Neural crest cell (in vitro differentiated cells): ENCODE measurements at places on chromosomes 4 and X. TPM values are rescaled to one million over a fixed set of nuclear protein-coding genes. Genes with fewer than 3 reads are reported as not detected.

- no peak for DNase-seq
These were observed 131.3 kb downstream of the SLC7A11 start for GRCh38 chr4:138110815-138111214.

GRCh38 chr4:64384237-64385203 is 24.7 kb downstream of the TECRL start:
- DNase-seq, result no peak

GRCh38 chr4:13543839-13544605 is at the start of gene NKX3-2:
Gene NKX3-2 (minus strand): TSS chr4:13544508. CDS start chr4:13544414, 94 bp downstream.
- no peak for DNase-seq

DNA sequence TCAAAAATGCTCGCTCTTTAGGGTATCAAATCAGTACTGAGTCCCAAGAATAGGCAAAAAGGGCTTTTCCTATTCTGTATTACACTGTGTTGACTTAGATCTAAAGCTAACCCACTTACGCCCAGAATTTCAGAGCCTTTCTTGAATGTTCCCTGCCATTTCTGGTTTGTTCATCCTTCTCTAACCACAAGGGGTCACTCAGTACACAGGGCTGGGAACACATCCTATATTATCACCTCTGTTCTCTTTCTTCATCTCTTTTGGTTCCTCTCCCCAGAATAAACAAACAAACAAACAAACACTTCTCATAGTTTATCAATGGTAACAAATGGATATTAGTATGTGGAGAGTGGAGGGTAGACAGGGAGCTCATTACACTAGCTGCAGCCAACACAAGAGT is 25.5 kb upstream of the MORC4 start:
- DNase-seq, result no peak

- DNase-seq, result no peak
These were observed 146.6 kb upstream of the TBL1X start for GRCh38 chrX:9318213-9318612.

- DNase-seq, result no peak
These were observed 600.9 kb upstream of the DIPK2B start for GRCh38 chrX:45801554-45801953.

GRCh38 chr4:168853770-168854169 is 156.3 kb downstream of the CBR4 start:
- no peak for DNase-seq

DNA sequence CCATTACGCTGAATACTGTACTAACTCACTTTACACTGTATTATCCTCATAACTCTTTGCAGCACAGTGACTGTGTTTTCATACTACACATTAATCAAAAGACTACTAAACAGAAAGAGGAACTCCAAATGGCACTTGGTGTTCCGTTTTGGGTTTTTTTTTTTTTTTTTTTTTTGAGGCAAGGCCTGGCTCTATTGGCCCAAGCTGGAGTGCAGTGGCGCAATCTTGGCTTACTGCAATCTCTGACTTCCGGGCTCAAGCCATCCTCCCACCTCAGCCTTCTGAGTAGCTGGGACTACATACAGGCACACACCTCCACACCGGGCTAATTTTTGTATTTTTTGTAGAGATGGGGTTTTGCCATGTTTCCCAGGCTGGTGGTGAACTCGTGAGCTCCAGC is 10.7 kb downstream of the KLHL8 start:
- no peak for DNase-seq

- DNase-seq, result no peak
These were observed 3.5 kb upstream of the DCTD start for GRCh38 chr4:182920676-182921075.

- DNase-seq, result peak; percentile 44
These were observed 4.8 kb downstream of the FLNA start for GRCh38 chrX:154369449-154370299.

DNA sequence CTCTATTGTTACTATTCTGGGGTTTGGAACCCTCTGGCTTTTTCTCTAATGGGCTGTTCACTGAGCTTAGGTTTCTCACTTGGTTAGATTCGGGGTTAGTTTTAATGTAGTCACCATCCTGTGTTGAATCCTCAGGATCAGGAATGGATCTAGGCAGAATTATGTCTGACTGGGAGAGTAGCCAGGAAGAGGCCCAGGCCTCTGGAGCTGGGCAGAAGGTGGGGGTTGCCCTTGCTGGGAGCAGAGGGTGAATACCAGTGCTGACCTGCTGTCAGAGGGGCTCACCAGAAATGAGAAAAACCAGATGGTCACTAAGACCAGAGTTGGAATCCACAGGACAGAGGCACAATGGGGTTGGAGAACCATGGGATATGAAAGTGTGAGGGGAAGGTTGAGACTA is 126.6 kb upstream of the SLC4A4 start:
- DNase-seq, result no peak

DNA sequence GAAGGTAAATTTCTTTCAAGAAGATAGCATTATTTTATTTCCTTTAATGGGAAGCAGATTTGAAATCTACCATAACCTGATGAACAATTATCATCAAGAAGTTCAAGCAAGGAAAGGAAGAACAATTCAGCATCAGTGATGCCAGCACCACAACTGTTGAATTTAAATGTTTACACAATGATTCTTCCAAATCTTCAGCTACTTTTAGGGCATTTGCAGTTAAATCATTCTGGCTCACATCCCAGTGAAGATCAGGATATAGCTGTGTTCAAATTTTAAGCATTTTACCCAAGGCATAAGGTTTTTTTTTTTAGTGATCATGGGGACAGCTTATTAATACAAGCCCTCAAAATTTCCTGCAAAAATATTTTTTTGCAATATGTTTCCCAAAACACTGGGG is 112.9 kb downstream of the SHISA3 start:
- no peak for DNase-seq

- DNase-seq, result no peak
These were observed 109.3 kb upstream of the KLHL13 start for GRCh38 chrX:118225711-118226428.

- no peak for DNase-seq
These were observed 247.9 kb downstream of the HNRNPD start for GRCh38 chr4:82125787-82126297.

- no peak for DNase-seq
These were observed 299.5 kb downstream of the ARHGAP24 start for GRCh38 chr4:85774489-85774888.

DNA sequence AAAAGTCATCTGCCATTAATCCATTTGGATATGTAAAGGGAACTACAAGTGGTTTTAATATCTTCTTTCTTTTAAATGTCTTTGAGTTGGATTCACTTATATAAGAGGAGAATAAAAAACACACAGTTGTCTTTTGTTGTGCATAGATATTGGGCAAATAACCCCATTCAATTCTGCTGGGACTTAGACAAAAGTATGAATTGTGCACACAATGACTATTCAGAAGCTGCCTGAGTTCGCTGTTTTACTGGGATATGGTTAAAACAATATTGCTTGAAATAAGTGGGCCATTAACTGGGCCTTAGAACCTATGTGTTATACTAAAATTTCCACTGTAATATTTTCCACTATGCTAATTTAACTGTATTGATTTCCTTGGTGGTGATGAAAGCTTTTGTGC is 71.7 kb downstream of the PCYT1B start:
- no peak for DNase-seq

GRCh38 chr4:5734853-5735252 is 23.9 kb downstream of the EVC start:
- DNase-seq, result no peak

DNA sequence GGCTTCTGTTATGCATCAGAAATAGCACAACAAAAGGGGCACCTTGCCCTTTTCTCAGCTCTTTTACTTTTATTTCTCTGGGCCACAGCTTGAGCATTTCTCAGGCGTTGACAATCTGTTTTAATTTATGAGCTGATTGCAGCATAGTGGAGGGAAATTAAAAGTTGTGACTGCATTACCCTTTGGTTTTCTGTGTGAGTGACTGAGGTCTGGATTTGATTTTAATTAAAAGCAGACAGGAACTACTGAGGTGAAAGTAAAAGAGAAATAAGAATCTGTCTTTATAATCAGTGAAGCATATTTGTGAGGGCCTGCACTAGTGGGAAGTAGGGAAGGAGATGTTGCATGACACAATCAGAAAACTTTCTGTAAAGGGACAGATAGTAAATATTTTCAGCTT is 43.4 kb upstream of the GEMIN8 start:
- no peak for DNase-seq

DNA sequence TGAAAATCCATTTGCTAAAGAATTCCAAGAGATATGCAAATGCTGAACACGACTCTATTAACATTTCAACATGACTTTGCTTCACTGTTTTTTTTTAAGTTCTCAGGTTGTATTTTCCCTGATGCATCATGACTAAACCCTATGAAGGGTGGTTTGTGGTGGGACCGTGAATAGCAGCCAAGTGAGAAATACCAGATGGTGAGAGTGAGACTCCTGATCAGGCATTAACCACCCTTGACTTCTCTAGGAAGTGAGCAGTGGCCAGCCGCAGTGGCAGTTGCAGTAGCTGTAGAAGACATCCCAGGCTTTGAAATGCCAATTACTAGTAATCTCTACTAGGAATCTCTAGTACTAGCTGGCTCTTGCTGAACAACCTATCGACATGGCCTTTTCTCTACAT is 383.4 kb downstream of the FAM133A start:
- DNase-seq, result no peak

GRCh38 chr4:107304699-107305286 is 268.7 kb upstream of the DKK2 start:
- no peak for DNase-seq

- no peak for DNase-seq
These were observed 9.4 kb upstream of the CPLX1 start for GRCh38 chr4:835148-836002.

DNA sequence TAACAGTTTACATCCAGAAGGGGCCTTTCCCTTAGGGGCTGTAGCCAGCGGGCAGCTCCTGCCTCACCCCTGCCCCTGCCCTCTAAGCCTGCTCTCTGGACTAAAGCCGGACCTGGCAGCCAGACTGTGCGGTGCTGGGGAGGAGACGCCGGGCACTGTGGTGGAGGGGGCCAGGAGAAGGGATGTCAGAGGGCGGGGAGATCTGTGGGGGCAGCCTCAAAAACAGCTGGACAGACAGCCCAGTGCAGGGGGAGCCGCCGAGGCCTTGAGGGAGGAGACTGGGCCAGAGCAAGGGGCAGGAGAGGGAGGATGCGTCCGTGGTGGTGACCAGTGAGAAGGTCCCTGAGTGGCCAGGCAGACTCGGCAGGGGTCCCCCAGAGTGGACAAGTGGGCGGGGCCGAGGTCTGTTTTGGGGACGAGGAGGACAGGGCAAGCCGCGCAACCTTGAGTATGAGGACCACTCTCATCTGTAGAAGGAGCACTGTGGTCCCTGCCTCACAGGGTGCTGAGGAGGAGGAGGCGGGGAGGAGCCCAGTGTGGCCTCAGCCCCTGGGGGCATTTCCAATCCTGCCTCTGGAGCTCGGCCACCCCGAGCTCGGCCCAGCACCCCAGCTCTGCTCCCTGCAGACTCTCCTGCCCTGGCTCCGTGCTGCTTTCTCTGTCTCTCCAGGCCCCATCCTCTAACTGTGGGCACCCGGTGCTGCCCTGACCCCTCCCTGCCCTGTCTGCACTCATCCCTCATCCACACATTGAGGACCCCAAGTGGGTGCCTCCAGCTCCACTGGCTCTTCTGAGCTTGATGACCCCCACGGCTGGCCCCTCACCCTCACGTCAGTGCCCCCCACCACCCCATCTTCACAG is 59.2 kb upstream of the NKX1-1 start:
- DNase-seq, result no peak

- no peak for DNase-seq
These were observed 586 bp downstream of the BCAP31 start for GRCh38 chrX:153723351-153724251.

GRCh38 chr4:30160140-30160539 is 560.0 kb upstream of the PCDH7 start:
- no peak for DNase-seq

DNA sequence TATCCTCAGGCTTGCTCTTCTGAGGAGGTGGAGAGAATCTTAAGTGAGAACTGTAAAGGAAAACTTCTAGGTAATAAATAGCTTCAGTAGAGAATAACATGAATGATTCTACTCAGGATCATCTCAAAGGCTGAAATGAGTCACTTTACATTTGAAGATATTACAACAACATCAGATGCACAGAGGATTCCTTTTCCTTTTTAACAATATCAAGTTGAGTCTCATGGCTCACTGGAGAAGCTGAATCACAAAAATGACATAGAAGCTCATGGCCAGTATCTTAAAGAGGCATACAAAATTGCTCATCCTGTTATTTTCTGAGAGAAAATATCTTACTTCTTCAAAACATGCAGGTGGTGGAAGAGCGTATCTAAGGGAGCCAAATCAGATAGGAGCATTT is 72.5 kb upstream of the EMCN start:
- no peak for DNase-seq

DNA sequence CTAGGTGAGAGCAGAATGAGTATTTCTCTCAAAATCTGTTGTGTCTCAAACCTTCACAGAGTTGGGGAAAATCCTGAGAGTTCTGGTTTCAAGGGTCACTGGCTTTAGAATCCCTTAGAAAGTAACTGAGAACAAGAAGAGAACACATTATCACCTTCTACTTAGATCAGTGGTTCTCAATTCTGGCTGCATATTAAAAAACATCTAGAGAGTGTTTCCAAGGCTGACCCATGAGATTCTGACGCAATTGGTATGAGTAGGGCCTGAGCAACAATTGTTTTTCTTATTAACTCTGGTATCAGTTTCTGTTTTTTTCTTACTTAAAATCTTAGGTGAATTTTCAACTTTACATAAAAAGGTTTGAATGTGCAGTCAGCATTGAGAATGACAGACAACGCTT is 212.8 kb downstream of the HS6ST2 start:
- no peak for DNase-seq

GRCh38 chrX:119688911-119689321 is 4.1 kb downstream of the SEPTIN6 start:
- DNase-seq, result no peak

GRCh38 chr4:64713256-64713840 is 304.1 kb upstream of the TECRL start:
- DNase-seq, result no peak

DNA sequence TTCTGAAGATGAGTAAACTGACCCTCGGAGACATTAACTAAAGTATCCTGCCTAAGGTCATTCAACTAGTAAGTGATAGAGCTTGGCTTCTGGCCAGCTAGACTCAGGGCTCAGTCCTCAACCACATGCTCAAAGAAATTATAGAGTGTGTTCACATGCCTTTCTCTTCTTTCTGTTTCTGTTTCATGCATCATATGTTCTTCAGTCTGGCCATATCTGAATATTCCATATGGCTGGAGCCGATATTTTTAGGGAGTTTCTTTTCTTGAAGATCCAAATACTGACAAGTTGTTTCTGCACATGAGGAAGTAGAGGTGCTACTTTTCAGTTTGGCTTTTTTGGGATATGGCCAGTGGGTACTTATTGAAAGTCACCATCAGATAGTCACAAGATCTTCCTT is 44.9 kb downstream of the MMRN1 start:
- DNase-seq, result no peak

EDA2R gene
- total RNA-seq, result 2.8 and 3.6 TPM in 2 replicates

NAP1L5 gene
- total RNA-seq, result 6.7 and 7.5 TPM in 2 replicates

TMEM164 gene
- total RNA-seq, result 85.3 and 90.2 TPM in 2 replicates

NALF2 gene
- total RNA-seq, result 4.9 and 5.7 TPM in 2 replicates

GAGE12E gene
- not detected in 2 replicates for total RNA-seq

TSPAN7 gene
- total RNA-seq, result 9.1 and 9.7 TPM in 2 replicates

CENPI gene
- 39.8 TPM in 2 replicates for total RNA-seq

CLIC2 gene
- total RNA-seq, result 0.77 and 2.2 TPM in 2 replicates

USP9X gene
- total RNA-seq, result 60.0 and 62.2 TPM in 2 replicates

HPGDS gene
- not detected in 2 replicates for total RNA-seq

TNMD gene
- not detected in 2 replicates for total RNA-seq

MID2 gene
- total RNA-seq, result 5.1 and 5.5 TPM in 2 replicates

AFF2 gene
- total RNA-seq, result 15.4 and 17.2 TPM in 2 replicates

MEPE gene
- total RNA-seq, result not detected in 2 replicates

GIMD1 gene
- total RNA-seq, result not detected in 2 replicates

NAT8L gene
- total RNA-seq, result 18.8 and 19.5 TPM in 2 replicates
